Activated CD4-positive, alpha-beta memory T cell treated with anti-CD3 and anti-CD28 coated beads, Interleukin-2, amount 10 ng/mL, durations not matched to agents 7 days and 5 days (primary cell): ENCODE measurements at places on chromosomes 12 and 14. TPM values are rescaled to one million over a fixed set of nuclear protein-coding genes. Genes with fewer than 3 reads are reported as not detected.

Gene TAS2R13
- 0.25 TPM for total RNA-seq

DNA sequence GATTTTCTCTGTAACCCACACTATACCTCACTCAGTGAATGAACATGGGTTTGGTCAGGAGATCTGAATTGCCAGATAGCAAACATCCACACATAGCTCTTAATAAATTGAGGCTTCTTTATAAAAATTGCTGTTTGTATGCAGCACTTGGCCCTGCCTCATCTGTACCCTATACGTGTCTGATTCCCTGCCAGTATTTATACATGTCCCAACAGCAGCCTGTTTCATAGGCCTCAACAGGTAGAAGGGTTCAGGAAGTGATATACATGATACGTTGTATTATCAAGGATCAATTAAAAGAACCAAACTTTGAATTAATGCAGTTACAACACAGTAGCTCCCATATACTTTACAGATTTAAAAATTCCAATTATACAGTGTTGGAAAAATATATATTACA lies 32.3 kb downstream of the RASSF9 start:
- no peak overlapping the region for H3K27ac ChIP-seq
- no peak overlapping the region for H3K4me3 ChIP-seq
- no peak for DNase-seq
- H3K27me3 ChIP-seq = no peaks in the 10 kb centered on the region
- H3K36me3 ChIP-seq = no peaks in the 10 kb centered on the region

DNA sequence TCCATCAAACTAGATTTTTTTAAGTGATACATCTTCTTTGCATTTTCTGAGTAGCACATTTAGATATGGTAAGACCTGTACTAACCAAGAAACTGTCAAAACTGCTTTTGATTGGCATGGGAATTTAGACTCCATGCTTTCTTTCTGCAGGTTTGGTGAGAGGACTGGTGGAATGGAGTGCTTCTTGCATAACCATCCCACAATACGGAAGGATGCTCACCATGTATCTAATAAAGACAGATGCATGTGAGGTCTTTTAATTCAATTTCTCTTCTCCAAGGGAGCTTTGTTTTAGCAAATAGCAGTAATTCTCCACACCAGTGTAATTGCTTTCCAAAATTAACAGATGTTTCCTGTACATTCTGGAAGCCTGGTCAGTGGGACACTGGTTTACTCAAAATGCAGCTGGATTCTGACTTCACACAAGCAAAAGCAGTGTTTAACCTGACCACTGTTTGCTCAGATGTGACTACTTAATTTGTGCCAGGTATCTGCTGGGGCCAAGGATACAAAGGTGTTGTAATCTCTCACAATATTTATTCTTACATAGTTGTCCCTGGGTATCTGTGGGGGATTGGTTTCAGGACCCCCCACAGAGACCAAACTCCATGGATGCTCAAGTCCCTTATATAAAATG lies 26.1 kb downstream of the FGD6 start:
- no peak overlapping the region for H3K27ac ChIP-seq
- H3K4me1 ChIP-seq = no peaks in the 10 kb centered on the region
- no peaks in the 10 kb centered on the region for H3K36me3 ChIP-seq
- no peak for DNase-seq
- H3K4me3 ChIP-seq = no peak overlapping the region

Gene HOXC4
- total RNA-seq = 0.23 TPM

DNA sequence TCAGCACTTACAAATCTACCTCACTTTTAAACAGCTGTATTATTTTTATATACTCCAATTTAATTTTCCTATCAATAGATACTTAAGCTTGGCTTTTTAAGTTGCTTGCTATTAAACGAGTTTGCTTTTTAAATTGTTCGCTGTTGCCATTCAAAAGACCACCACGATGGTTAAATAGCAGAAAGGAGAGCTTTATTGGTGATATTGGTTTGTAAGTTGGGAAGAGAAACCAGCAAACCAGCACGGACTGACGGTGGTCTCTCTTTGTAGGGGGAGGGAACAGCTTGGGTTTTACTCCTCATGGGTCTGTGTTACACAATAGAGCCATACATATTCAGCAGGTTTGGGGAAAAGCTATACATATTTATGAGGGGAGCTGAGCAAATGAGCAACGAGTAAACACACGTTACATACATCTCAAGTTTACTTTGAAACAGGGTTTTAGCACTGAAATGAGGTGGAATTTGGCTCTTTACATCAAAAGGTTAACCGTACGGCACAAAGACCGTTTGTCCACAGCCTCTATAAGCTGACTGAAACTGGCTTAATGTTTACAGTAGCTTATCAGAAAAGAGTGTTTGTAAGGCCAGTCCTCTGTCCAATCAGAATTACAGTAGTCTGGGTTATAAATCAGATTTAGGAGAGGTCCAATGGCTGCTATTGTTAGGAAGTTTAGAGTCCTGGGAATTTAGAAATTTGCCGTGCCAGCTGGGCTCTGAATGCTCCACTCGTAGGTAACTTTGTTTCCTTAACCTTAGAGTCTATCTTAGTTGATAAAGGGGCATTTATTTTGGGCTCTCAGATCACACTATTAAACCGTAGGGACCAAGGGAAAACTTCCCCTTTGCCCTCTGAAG lies 69.7 kb upstream of the DHRS4 start:
- no peaks in the 10 kb centered on the region for H3K36me3 ChIP-seq
- H3K4me1 ChIP-seq = no peaks in the 10 kb centered on the region
- no peak for DNase-seq
- no peak overlapping the region for H3K4me3 ChIP-seq

- H3K27ac ChIP-seq = no peak overlapping the region
- no peak overlapping the region for H3K4me3 ChIP-seq
- no peaks in the 10 kb centered on the region for H3K36me3 ChIP-seq
- peaks cover 7% of the 10 kb centered on the region for H3K27me3 ChIP-seq
- DNase-seq = no peak
Measured at GRCh38 chr14:93895023-93895604, 32.0 kb upstream of the FAM181A start.

Gene APPL2
- total RNA-seq = 32.2 TPM
